Umbilical cord (tissue), 2 donors: ENCODE measurements at places on chromosomes 11 and 22. TPM values are rescaled to one million over a fixed set of nuclear protein-coding genes. Genes with fewer than 3 reads are reported as not detected.

DNA sequence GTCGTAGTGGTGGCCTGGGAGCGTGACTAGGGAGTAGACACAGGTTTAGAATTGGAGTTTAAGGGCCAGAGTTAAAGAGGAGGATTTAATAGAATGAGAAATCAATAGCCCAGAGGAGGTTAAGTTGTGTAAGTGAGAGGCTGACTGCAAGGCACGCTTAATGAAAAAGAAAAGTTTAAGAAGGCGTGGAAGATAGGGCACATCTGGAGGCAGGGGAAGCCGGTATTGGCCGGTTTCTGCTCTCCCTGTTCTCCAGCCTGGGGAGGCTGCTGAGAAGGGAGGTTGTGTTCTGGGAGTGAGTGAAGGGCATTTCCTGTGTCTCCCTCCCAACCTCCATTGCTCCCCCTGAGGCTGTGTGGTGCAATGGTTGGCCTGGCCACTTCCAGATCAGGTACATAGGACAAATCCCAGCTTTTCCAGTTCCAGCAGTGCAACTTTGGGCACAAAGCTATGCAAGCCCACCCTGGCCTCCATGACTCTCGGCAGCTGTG, 6.3 kb downstream of the GRIK4 start:
- DNase-seq = peak; percentile 48

DNA sequence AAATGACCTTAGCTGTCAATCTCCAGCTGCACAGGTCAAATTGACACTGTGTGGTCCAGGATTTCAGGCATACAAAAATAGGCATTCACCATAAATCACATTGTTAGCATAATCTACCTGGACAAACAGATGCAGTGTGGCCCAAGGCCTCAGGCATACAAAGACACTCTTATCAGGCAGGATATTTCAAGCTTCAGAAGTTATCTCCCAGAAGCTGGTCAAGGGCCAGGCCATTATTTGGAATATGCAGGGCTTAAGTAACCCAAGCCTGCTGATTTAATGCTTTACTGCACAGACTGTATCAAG, 25.5 kb upstream of the HORMAD2 start:
- DNase-seq = peak; percentile 22

- peak; percentile 75 for DNase-seq
Observed at GRCh38 chr11:120172054-120172911, 34.4 kb upstream of the TRIM29 start.

- DNase-seq = peak; percentile 23
Observed at GRCh38 chr22:39622881-39623367, 52.4 kb downstream of the CACNA1I start.

DNA sequence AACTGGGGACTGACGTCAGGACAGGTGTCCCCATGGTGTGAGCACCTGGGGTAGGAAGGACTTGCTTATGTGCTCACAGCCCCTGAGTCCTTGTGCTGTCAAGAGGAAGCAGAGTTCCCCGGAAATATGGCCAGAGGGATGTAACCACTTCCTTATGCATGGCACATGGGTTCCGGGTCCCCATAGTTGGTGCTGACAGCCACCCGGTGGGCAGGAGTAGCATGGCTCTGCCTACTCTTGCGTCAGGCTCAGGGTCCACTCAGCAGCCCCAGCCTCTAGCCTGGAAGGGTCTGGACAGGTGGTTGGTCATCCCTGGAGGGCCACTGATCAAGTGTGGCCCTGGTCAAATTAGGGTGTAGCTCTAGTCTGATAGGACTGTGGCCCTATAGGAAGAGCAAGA, 42.8 kb upstream of the CCND1 start:
- DNase-seq = no peak

DNA sequence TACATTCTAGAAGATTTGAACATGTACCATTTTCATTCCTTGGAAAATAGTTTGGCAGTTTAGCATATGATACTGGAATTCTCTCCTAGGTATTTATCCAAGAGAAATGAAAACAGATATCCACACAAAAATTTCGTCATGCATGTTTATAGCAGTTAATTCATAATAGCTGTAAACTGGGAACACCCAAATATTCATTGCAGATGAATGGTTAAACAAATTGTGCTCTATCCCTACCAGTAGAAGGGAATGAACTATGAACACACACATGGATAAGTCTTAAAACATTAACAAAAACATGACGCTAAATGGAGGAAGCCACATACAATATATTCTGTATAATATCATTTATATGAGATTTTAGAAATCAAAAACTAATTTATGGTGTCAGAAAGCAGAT, 61.5 kb downstream of the PDE3B start:
- no peak for DNase-seq

DNA sequence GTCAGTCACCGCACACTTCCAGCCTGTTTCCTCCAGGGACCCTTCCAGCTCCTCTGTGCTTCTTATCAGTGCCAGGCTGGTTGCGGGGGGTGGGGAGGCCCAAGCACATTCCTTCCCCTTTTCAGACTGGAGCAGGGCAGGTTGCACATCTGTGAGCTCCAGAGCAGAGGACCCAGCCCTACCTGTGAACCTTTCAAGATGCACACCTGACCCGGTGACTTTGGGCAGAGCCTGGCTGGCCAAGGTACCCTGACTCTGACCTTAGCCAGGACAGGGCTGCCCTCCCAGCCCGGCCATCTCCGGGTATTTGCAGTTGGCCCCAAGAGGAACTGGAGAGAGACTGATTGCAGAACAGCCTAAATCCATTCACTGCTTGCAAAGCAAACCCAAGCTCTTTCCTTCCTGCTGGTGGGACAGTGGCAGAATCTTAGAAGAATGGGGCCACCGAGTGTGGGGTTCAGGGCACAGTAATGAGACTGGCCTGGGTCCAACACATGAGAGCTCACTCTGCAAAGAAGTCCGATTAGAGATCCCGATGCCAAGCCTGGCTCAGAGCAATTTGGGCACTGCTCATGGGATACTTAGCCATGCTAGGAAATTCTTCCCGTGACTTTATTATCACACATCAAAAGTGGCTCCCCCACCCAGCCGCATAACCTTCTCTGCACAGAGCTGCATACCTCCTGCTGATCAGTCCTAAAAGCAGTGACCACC, 64.7 kb upstream of the CCND1 start:
- DNase-seq = peak; percentile 6

DNA sequence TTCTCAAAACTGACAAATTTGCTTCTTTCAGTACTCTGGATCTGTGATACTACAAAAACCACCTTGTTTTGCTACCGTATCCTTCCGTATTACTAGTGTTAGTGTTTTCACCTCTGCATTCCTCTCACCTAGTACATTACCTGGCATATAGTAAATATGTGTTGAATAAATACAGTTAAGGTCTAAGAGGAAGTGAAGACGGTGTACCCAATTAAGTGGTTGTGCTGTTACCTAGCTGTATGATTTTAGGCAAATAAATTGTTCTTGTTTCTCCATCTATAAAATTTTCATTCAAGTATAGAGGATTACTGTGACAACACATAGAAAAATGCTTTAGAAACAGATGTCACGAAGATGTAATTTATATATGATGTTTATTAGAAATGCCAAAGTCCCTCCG, 8.9 kb downstream of the BCL2L13 start:
- DNase-seq = no peak

- no peak for DNase-seq
Observed at GRCh38 chr11:93512073-93512475, 31.1 kb downstream of the SMCO4 start.

GRCh38 chr22:48340727-48341709, 1486.7 kb downstream of the BRD1 start:
- no peak for DNase-seq

GRCh38 chr11:76854709-76855108, 6.0 kb upstream of the ACER3 start:
- DNase-seq = no peak

GRCh38 chr11:76783294-76783895, at the start of gene TSKU:
TSKU (plus strand) TSS chr11:76783356; CDS start chr11:76795617, 12,261 bp downstream.
- DNase-seq = no peak

- no peak for DNase-seq
Observed at GRCh38 chr11:19525714-19526113, 186.9 kb upstream of the NAV2 start.

- no peak for DNase-seq
Observed at GRCh38 chr22:46292732-46293131, 3.9 kb upstream of the GTSE1 start.

GRCh38 chr11:63610604-63611394, 3.4 kb downstream of the PLAAT3 start:
- DNase-seq = no peak

DNA sequence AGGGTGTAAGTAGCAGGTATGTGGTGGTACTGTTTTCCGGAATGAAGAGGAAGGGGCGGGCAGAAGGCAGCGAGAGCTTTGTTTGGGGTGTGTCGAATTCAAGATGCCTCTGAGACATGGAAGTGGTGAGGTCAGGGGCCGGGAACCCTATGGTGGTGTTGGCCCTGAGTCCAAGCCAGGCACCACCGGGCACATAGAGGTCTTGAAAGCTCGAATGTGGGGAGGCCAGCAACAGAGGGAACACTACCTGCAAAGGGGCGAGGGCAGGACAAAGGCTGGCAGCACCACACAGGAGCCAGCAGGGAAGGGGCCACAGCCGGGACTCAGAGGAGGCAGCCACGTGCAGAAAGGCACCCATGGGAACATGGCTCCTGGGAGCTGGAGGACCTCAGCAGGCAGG, 57.8 kb downstream of the CDKN1C start:
- no peak for DNase-seq

DNA sequence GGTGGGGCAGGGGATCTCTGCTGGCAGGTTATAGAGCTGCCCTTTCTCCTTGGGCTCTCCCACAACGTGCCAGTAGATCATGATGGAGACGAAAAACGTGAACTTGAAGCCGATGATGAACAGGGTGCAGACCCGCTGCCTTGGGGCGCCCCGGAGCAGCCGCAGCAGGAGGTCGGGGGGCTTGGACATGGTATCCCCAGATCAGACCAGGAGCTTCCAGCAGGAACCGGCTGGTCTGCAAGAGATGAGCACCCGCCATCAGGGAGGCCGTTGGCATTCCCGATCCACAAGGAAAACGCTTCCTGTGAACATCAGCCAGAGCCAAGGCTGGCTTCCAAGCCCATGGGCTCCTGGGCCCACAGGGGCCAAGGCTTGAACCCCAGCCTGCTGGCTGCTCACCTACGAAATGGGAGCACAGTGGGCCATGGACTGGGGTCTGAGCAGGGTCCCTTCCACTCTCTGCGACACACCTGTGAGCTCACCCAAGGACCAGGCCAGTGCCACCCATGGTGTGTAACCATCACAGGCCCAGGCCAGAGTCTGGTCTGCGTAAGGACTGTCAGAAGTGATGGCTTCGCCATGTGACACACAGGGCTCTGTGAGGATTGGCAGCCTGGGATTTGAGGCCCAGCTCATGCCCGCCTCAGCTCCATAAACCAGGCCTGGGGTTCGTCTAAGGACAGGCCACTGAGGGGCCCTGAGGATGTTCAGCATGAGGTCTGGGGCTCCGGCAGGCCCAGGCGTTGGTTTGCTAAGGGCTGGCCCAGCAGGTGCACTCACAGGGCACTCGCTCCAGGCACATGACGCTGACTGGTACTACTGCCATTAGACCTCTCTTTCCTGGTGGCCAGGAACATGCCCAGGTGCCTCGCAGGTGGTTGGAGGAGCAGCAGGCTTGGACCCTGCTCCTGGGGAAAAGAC, 26.6 kb downstream of the A4GALT start:
- no peak for DNase-seq

- DNase-seq = no peak
Observed at GRCh38 chr22:50600967-50601668, 525 bp downstream of the MAPK8IP2 start.

- no peak for DNase-seq
Observed at GRCh38 chr11:112277941-112278340, 17.3 kb upstream of the PLET1 start.

- no peak for DNase-seq
Observed at GRCh38 chr11:108766596-108767173, 101.8 kb downstream of the DDX10 start.

DNA sequence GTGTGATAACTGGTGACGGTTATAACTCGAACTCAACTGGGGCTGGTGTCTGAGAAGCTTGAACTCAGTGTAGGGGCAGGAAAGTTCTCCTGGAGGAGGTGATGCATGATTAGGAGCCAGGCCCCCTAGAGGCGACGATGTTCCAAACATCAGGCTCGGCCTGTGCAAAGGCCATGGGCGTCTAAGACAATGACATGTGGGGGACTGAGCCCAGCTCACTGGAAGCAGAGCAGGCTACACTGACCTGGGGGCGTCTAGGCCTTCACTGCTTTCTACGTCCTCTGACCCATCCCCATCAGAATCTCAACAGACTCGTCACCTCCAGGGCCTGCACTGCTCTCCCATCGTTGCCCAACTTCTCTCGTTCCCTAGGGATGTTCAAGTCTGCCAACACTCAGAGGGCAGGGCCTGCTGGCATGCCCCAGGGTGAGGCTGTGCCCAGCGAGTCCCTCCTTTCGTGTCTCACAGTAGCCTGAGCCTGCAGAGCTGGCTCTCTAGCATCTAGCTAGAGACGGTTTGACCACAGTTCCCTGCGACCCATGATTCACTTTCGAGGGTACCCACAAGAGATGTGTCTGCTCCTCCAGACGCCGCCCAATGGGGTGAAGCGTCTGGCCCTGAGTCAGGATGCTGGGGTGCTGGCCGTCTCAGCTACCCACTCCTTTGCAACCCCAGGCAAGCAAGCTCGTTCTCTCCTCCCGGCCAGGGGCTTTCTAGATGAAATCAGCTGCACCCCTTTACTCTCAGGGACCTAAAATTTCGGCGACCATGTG, 1.1 kb upstream of the ATG16L2 start:
- no peak for DNase-seq

GRCh38 chr11:18907391-18907790, 31.8 kb downstream of the MRGPRX1 start:
- no peak for DNase-seq

- DNase-seq = no peak
Observed at GRCh38 chr11:21614961-21615360, 577.9 kb upstream of the ANO5 start.

DNA sequence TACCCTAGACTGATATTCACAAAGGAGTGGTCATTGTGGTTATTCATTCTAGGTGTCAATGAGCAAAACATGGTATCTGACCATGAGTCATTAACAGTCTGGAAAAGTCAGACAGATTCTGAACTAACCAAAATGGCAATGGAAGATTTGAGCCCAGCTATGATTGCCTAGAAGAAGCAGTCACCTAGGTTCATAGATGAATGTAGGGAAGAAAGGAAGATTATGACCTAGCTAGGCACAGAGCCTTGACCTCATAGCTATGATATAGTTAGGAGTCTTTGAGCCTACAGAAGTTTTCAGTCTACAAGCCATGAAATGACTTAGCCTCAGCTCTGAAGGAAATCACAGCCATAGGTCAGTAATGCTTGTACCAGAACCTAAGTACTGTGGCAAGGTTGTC, 351 bp downstream of the OR56A4 start:
- DNase-seq = no peak

GRCh38 chr11:69873166-69874077, 54.2 kb upstream of the FGF3 start:
- DNase-seq = no peak

Gene ISX
- not detected for total RNA-seq

Gene SART1
- 38.0 TPM for total RNA-seq

Gene LRRC55
- total RNA-seq = 1.2 TPM

Gene KLHDC7B
- total RNA-seq = 6.0 TPM

Gene JRKL
- total RNA-seq = 27.4 TPM

Gene GTPBP1
- total RNA-seq = 17.1 TPM

Gene MAJIN
- not detected for total RNA-seq

Gene TPBGL
- total RNA-seq = 0.24 TPM

Gene CNTF
- 4.3 TPM for total RNA-seq

Gene SCYL1
- total RNA-seq = 60.7 TPM

Gene CD3G
- total RNA-seq = 1.9 TPM

Gene SMIM35
- total RNA-seq = 1.4 TPM
